ENCODE measurements at places on chromosomes 5 and 9.

DNA sequence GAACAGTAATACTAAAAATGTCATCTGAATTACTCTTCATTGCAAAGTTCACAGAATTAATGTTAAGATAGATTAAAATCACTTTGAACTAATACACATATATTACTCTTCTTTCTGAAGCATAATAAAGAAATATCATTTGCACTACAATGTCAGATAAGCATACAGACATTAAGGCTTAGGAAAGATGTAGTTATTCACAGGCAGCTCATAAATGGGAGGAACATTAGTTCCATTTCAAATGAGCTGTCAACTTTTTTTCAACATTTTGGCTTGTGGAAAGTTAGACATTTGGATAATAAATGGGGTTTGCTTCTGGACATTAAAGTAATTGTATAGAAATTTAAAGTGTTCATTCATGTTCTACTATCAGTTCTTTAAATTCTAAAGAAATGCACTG is 6.3 kb downstream of the FGF10 start:
- no peak for DNase-seq

GRCh38 chr5:142660731-142661130 is 25.2 kb downstream of the FGF1 start:
- no peak for DNase-seq

DNA sequence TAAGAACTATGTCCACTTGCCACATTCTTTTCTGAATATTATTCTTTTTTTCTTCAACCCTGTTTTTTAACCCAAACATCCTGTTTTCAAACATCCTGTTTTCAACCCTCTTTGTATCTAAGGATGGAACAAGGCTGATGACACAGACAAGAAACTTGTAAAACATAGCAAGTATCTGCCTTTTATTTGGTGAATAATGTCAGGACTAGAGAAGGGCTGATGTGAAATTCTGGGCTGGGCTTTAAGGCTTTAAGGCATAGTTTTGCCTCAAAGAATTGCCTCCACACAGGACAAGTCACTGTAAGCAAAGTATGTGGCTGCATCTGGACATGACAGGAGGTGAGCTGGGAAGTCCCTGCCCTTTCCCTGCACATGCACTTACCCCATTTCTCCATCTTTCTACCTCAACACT is 42.5 kb upstream of the RIC1 start:
- peak; percentile 38 for DNase-seq

DNA sequence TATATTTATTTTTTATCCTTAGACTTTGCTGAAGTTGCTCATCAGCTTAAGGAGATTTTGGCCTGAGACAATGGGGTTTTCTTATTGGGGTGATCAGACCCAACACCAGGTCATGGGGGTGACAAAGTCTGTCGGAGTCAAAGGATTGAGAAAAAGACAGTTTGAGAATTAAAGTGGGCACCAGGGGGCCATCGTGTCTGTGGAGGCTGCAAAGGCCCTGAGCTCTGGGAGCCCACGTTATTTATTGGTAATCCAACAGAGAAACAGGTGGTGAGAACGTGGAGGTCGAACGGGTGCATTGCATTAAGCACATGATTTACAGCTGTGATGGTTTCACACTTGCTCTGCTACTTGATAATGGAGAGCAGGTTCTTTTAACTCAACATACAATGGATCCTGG is 102.5 kb upstream of the CDH10 start:
- no peak for DNase-seq

GRCh38 chr5:6302684-6303083 is 75.7 kb downstream of the MED10 start:
- no peak for DNase-seq

- DNase-seq: no peak
Measured at GRCh38 chr5:173069671-173070070, 13.5 kb downstream of the CREBRF start.

DNA sequence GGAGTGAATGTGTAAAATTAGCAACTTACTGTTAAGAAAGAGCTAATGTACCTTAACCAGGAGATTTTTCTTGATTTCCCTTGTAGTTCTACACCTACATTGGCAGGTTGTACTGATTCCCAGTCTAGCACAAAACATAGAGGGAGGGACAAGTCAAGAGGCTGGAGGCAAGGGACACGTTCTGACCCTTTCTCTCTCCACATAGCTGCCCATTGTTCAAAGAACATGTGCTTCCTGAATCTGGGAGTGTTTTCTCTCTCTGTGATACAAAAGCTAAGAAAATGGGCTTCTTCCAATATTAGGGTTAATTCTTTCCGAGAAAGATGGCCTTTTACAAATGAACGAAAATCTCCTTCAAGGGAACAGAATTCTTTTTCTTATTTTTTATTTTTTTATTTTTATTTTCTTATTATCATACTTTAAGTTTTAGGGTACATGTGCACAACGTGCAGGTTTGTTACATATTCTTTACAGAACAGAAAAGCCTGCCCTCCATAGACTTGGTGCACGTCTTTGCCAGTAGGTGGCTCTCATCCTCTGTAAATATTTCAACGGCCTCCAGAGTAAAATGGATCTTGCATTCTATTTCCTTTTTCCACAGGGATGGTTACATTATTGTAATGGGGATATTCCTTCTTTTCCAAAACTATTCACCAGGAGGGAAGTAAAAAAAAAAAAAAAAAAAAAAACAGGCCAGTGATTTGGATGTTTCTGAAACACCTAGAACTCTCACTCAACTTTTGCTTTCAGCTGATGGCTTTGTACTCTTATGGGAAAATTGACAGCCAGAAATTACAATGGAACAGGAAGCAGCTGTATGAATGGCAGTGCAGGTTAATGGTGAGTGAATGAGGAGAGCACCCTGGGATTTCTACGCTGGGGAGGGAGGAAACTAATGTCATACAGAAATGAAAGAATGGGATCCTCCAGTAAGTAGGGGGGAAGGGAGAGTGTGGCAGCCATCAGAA is 13.1 kb upstream of the IFNA5 start:
- no peak for DNase-seq

GRCh38 chr5:146466521-146467349 is 19.6 kb downstream of the TCERG1 start:
- no peak for DNase-seq

DNA sequence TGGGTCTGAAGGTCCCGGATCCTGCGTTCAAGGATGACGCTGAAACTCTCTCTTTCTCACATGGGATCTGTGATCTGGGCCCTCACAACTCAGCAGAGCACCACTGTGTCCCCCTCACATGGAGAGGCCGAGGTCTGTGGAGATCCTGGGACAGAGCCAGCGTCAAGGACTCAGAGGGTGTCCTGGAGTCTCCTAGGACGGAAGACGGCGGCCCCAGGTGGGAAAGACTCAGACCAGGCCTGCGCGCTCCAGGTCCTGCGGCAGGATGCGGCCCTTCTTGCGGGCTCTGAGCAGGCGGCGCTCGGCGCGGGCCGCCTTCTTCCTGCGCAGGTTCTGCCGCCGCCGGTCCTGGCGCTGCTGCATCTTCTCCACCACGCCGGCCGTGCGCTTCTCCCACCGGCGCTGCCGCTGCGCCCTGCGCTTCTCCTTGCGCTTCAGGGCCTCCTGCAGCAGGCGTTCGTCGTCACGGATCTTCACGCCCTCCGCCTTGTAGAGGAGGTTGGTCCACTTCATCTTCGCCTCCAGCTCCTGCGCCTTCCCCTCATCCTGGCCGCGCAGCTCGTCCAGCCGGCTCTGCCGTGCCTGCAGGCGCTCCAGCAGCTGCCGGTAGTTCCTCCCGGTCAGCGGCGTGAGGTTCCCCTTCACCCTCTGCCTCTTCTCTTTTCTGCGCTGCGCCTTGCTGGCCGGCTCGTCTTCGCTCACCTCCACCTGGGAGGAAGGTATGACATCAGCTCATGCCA is 4.2 kb downstream of the SURF6 start:
- DNase-seq: no peak

DNA sequence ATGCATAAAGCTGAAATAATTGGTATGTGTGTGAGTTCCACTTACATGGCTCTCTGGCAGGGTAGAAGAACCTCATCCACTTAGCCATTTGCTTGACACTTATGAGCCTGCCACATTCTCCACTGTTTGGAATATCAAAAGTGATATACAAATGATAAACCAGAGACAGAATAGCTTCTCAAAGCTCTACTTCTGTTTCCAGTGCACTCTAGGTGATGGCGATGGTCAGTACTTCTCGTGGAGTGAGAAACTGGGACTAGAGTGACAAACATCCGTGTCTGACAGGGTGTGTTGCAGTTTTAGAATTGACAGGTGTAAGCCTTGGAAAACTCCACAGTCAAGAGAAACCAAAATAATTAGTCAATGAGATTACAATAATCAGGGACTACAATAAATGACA is 935.8 kb upstream of the TYRP1 start:
- no peak for DNase-seq

GRCh38 chr5:2996687-2997086 is 245.2 kb upstream of the IRX2 start:
- DNase-seq: no peak

DNA sequence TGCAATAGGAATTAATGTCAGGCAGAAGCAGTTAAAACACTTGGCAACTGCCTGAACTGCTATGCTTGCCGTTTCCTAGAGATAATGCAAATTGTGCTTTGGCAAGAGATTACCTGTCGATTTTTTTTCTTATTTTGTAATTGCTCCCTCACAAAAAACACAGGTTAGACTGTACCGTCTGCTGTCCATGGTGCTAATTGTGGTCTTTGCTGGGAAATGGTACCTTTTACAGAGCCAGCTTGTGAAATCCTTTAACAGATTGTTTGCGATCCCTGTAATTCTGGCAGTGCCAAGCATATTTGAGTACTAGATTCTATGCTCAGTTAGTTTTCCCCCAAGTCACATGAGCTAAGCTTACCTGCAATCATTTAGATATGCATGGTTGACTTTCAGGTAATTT is 2125.8 kb upstream of the WWC1 start:
- no peak for DNase-seq

GRCh38 chr9:103458826-103459225 is 463.7 kb downstream of the CYLC2 start:
- no peak for DNase-seq

DNA sequence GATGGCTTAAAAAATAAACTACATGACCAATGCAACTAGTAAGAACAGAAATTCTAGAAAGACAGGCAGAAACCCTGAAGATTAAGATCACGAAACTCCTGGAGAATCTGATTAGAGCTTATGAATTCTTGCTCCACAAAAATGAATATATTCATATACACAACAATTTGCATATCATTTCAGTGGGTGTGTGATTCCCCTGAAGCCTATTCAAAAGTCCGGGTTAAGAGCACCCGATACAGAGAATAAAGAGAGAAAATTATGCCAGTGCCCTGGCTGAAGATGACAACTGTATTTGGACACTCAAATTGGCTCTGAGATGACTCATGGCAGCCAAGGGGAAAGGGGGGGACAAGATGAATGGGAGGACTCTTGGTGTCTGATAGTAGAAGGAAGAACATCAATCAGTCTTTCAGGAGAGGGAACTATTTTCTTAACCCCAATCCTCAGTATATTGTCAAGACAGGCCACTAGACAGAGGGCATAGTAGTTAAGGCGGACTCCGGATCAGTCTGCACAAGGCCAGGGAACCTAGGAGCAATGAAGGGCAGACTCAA is 6.0 kb downstream of the TMOD1 start:
- DNase-seq: no peak

DNA sequence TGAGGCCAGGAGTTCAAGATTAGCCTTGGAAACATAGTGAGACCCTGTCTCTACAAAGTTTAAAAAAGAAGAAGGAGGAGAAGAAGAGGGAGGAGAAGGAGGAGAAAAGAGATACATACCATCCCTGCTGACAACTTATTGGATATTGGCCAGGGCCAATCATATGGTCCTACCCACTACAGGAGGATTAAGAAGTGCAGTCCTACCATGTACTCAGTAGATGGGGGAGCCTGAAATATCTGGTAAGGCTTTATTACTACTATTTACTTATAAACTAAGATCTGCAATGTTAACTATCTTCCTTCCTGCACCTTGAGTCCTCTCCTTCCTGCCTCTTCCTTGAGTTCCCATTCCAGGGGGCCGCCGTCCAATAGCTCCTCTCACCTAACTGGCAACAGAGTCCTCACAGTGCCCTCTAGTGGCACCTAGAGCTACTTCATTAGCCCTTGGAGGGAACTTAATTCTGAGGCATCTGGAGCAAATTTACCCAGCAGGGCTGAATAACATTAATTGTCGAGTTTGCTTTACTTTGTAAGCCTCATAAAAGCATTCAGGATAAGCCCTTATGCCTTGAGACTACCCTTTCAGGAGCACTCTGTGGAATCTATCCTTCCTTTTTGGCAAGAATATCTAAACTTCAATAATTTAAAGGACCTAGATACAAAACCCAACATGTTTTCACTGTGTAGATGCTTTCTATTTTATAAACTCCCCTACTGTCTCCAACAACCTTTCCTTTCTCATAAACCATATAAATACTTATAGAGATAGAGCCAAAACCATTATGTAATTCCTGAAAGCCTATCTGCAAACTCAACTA is 39.1 kb upstream of the RANBP6 start:
- DNase-seq: peak; percentile 40

DNA sequence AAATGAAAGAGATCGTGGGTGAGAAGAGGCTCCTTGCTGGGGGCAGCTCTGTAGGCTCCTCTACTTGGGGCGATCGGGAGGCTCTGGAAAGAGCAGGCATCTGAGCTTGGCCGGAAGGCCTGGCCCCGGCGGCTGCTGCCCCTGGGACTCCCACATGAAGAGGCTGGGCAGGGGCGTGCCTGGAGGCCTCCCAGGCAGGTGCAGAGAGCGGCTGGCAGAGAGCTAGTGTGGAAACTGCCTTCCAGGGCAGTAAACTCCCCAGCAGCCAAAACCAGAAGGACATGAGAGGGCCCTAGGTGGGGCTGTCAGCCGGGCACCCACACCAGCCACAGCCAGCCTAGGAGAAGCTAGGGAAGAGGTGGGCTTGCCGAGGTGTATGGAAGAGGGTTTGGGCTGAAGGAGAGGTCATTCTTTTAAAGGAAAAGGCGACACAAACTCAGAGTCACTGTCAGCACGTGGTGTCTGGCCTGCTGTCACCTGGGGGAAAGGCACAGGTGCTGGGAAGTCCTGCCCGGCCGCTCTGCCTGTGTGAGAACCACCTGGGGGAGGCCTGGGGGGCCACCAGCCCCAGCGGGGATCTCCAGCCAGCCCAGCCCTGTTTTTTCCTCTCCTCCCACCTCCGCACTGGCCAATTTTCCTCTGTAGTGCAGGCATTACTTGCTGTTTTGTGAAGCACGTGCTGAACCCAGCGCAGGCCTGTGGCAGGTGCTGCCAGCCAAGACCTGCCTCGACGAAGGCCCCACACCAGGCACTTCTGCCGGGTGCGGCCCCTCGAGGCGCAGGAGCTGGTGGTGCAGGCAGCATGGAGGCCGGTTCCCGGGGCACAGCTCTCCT is 44.8 kb upstream of the EGFL7 start:
- no peak for DNase-seq

Data from AG09309 (cell line).